ENCODE measurements at places on chromosomes 7 and 10.

DNA sequence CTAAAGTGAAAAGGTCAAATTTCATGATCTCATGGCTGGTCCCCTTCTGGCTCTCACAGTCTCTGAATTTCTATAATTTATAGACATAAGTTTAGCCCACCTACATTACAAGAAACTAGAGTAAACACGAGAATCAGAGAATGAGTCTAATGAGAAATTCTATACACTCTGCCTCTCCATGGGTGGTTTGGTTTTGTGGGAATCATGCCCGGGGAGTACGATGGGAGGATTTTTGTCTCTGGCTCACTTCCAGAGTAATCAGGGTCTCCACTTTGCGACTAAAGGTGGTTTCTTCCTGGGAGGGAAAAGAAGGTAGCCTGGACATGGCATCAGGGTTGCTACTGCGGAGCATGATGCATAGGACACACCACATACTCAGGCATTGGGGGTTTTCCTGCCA, 69.7 kb downstream of the MRC1 start:
- DNase-seq, result no peak

- peak; percentile 4 for DNase-seq
Observed at GRCh38 chr10:63553473-63553872, 32.3 kb downstream of the REEP3 start.

GRCh38 chr7:135620980-135621850, 41.1 kb upstream of the STMP1 start:
- peak; percentile 87 for DNase-seq

- no peak for DNase-seq
Observed at GRCh38 chr7:138352570-138353461, 107.2 kb upstream of the TRIM24 start.

GRCh38 chr7:30062587-30062986, 34.4 kb downstream of the PLEKHA8 start:
- DNase-seq, result peak; percentile 44

DNA sequence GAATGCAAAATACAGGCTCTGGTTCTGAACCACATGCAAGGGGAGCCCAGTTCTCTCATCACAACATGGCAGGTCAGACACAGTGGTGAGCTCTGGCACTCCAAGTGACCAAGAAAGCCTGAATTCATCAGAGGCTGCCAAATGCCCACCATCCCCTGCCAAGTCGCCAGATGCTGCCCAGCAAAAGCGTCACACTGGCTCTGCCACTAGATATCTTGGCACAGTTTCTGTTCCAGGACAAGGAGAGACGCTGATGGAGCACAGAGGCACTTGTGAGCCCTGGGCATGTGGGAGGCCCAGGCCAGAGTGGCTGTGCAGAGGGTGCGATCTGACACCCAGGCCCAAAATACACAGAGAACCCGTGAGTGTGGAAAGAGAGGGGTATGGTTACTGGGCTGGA, 57.8 kb downstream of the GAD2 start:
- DNase-seq, result no peak

- no peak for DNase-seq
Observed at GRCh38 chr7:24227603-24228359, 56.2 kb upstream of the NPY start.

- DNase-seq, result no peak
Observed at GRCh38 chr10:93899109-93899508, 5.3 kb downstream of the SLC35G1 start.

DNA sequence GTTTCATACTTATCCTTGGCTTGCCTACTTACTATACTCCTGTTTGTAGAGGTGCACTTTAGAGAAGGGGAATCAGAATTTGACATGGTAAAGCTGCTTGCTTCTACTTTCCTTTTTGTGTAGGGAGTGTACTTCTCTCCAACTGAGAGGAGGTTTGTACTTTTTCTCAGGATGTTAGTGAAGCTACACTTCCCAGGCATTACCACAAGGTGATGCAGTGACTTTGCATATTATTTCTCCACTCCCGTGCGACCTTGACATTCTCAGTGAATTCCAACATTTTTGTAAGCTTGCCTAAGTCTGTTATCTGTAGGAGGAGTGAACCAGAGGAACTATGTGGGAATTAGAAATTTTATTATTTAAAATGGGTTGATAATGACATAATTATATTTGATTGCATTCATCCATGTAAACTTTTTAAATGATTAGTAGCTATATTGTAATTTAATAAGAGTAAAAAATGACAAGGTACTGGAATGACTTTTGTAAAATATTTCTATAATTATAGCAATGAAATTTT, 5.2 kb downstream of the TAX1BP1 start:
- peak; percentile 72 for DNase-seq

DNA sequence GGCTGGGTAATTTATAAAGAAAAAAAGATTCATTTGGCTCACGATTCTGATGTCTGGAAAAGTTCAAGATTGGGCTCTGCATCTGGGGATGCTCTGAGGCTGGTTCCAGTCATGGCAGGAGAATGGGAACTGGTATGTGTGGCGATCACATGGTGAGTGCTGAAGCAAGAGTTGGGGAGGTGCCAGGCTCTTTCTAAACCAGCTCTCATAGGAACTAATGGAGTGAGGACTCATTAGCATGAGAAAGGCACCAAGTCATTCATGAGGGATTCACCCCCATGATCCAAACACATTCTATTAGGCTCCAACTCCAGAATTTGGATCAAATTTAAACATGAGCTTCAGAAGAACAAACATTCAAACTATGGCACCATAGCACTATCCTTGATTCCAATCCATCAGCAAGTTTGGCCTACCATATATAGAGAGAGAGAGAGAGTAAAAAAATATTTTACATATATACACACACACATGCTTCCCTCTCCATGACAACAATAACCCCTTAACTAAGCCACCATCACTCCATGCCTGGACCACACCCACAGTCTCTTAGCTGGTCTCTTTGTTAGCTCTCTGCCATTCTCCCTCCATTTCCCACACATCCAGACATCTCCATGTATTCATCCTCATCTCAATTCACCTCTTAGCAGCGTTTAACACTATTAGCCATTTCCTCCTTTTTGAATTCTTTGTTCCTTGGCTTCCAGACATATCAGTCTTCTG, 57.9 kb downstream of the NPY start:
- DNase-seq, result no peak

DNA sequence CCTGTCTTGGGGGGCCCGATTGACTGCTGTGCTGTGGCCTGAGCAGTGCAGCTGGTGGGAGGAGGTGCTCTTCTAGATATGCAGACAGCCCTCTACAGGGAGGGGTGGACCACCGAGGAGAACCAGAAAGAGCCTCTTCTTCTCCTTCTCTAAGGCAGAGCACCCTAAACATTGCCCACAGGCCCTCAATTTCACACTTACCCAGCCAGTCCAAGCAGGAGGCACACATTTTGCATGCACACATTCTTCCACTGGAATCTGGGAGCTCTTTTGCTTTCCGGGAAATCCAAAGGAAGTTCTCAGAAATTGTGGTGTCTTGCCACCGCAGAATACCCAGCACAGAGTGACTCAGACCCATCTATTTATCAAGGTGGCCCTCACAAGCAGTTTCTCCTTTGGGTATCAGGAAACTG, 45.8 kb downstream of the EEPD1 start:
- peak; percentile 50 for DNase-seq

- DNase-seq, result no peak
Observed at GRCh38 chr7:138506764-138507163, 46.7 kb downstream of the TRIM24 start.

DNA sequence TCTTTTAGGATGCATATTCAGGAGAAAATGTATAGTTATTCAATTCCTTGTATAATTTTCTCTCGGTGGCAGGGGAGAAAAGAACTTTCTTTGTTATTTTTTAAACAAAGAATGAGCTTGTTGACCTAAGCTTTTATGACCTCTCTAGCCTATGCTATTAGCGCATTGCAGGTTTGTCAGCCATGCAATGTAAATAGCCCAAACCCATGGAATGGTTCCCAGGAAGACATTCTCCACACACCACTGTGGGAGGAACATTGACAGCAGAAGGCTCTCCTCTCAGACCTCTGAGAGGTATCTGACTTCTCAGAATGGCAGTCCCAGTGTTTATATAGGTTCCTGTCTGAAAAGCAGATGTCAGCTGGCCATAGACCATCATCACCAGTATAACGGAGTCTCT, 19.6 kb upstream of the AGBL3 start:
- no peak for DNase-seq

- DNase-seq, result no peak
Observed at GRCh38 chr10:101840102-101840684, 3.4 kb downstream of the KCNIP2 start.

DNA sequence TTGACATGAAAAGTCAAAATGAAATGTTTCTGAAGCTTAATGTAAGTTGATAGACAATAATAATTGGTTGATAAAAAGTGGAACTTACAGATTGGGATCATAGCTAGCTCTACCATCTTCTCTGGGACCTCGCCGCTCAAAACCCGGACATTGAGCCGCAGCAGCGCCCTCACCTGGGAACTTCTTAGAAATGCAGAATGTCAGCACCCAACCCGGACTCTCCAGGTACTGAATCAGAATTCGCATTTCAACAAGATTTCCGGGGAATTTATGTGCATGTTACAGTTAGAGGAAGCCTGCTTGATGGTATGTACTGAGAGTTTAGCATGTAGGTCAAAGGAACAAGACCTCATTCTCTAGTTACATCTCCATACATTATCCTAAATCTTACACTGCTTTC, 36.7 kb upstream of the ABLIM1 start:
- DNase-seq, result no peak

- DNase-seq, result no peak
Observed at GRCh38 chr10:361203-362081, 226.2 kb downstream of the ZMYND11 start.

- DNase-seq, result no peak
Observed at GRCh38 chr7:96747418-96747940, 37.8 kb upstream of the SEM1 start.

DNA sequence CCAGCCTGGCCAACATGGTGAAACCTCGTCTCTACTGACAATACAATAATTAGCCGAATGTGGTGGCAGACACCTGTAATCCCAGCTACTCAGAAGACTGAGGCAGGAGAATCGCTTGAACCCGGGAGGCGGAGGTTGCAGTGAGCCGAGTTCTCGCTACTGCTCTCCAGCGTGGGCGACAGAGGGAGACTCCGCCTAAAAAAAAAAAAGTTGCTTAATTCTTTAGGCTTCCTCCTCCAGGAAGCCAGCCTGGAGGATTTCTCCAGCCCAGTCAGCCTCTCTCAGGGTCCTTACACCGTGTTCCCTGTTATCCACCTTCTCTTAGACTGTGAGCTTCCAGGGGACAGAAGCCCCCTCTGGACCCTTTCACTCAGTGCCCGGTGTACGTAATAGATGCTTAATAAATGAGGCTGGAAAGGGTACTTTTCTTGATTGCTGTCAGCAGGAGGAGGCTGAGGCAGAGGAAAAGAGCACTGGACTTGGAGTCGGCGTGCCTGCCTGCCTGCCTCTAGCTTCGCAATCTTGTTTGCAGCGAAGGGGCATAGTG, 16.4 kb upstream of the NODAL start:
- no peak for DNase-seq

GRCh38 chr10:110494532-110494931, 3.2 kb upstream of the DUSP5 start:
- no peak for DNase-seq

DNA sequence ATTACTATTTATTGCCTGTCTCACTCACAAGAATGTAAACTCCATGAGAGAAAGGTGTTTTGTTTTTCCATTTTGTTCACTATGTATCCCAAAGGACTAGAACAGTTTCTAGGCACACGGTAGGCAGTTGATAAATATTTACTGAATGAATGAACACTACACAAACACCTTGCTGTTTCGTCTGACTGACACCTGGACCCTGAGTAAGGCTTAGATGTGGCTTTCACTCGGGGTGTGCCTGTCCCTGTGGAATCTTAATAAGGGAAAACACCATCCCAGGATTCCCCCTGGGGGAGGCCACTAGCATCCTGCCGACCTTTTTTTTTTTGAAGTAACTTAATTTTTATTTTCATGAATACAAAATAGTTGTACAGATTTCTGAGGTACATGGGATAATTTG, 66.6 kb upstream of the STEAP1B start:
- DNase-seq, result no peak

- DNase-seq, result no peak
Observed at GRCh38 chr10:14995964-14996565, 36.9 kb downstream of the MEIG1 start.

- DNase-seq, result no peak
Observed at GRCh38 chr10:22708772-22709171, 5.6 kb downstream of the PIP4K2A start.

DNA sequence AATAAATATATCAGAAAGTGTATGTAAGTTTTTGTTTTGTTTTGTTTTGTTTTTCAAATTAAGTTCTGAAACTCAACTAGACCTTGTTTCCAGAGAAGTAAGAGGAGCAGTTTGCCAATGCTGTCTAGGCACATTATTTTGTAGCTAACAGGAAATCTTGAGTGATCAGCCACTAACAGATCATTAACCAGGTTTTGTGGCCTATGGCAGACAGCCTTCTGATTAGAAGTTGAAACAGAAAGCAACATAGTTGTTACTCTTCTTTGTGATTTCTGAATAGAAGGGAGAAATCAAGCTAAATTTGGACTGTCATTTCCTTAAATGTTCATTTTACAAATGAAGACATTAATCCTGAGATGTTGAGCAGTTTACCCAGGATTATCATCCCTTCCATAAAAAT, 142.6 kb downstream of the PLXDC2 start:
- DNase-seq, result no peak

- peak; percentile 24 for DNase-seq
Observed at GRCh38 chr7:84949067-84949466, 237.8 kb downstream of the SEMA3D start.

GRCh38 chr10:101018600-101019439, 12.1 kb downstream of the PDZD7 start:
- peak; percentile 77 for DNase-seq

DNA sequence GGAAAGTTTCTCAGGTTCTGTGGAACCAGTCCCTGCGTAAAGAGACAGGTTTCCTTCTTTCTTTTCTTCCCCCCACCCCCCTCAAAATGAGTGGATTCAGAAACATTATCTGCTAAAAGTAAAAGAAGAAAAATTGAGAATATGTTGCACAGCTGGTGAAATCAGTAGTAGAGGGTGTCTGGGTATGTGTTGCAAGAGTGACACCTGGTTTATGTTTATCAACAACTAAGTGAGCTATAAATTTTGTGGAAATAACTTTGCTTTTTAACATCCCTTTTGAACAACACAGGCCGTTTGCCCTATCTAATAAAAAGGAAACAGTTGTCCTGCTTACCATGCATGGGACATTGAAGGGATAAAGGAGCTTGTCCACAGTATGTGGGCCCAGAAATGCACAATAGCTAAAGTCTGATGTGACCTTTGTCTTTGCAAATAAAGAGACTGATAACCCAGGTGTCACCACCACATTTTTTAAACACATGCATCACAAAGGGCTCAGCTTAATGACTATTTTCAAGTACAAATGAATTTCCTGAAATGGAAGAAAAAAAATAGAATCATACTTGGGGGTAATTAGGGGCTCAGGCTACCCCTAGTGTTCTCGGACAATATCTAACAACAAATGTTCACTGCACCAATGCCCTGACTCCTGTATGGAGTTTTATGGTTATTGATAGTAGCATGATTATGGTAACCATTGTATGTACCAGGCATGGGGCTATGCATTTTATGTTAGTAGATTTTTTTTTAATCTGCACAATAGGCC, 221.7 kb upstream of the TCF7L2 start:
- no peak for DNase-seq

- DNase-seq, result no peak
Observed at GRCh38 chr10:94324609-94325233, 38.0 kb downstream of the NOC3L start.
